ENCODE measurements at places on chromosomes 11 and 22.

DNA sequence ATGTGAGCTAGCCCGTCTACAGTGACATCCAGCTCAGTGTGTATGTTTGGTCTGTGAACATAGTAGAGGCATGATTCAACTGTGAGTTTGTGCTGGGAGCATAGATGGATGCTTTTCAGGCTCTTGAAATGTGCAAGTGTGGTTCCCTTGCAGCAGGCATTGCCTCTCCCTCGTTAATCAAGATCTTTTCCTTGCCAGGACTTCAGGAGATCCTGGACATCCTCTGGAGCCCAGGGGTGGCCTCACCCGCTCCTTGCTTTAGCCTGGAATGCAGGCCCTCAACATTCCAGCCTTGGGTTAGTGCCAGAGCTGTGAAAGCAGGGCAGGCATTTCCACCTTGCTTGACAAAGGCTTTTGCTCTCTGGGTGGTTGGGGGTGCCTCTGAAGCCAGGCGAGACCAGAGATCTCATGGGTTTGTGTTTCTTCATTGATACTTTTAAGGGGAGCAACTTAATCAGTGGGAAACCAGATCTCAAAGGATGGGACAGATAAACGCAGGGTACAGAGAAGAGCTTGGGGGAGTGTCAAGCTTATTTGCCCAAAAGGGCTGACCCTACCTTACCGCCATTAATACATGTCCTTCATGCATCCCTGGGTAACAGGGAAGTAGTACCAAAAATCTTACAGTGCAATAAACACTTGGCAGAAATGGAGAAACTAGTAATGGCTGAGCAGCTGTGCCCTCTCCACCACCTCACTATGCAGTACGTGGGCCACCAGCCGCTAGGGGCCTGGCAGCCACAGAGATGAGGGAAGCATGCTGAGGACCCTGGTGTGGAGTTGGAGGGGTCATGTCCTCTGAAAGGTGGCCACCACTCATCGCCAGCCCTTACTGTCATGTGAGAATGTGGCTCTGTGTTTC lies 72.1 kb downstream of the PTPRJ start:
- DNase-seq: no peak

- no peak for DNase-seq
Measured at GRCh38 chr22:39703928-39704639, 133.5 kb downstream of the CACNA1I start.

- DNase-seq: no peak
Measured at GRCh38 chr11:371716-372590, 2.7 kb downstream of the B4GALNT4 start.

DNA sequence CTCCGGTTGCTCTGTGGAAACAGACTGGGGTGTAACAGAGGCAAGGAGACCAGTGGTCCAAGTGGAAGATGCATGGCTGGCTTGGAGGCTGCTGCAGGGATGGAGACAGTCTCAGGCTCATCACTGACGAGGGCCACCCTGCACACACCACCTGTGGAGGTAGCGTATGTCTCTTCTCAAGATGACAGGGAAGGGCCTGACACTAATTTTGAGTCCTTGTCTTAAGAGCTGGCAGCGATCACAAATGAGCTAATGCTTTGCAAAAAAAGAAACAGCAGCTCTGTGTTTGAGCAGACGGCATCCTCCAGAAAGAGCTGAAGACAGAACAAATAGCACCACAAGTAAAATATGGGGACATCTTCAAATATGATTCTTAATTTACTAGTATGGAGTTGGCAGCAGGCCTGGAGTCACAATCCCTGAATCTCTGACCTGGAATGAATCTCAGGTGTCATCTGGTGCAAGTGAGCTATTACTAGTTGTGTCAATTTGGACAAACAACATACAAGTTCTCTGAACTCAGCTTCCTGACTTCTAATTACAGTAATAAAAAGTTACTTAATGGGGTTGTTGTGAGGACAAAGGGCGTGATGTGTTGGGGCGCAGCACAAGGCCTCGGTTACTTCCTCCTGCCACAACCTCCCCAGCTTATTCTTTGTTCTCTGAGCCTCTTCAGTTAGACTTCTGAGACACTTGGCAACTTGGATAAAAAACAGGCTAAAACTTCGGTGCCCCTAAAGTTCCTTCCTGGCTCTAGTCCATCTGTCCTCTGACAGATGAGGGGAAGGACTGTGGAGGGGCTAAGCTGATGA lies 95.2 kb upstream of the BID start:
- no peak for DNase-seq

- DNase-seq: no peak
Measured at GRCh38 chr22:50613291-50613981, 12.8 kb downstream of the MAPK8IP2 start.

- no peak for DNase-seq
Measured at GRCh38 chr11:3669742-3670183, 1.4 kb downstream of the CHRNA10 start.

GRCh38 chr11:4459500-4459899 lies 10.4 kb downstream of the OR52K2 start:
- no peak for DNase-seq

DNA sequence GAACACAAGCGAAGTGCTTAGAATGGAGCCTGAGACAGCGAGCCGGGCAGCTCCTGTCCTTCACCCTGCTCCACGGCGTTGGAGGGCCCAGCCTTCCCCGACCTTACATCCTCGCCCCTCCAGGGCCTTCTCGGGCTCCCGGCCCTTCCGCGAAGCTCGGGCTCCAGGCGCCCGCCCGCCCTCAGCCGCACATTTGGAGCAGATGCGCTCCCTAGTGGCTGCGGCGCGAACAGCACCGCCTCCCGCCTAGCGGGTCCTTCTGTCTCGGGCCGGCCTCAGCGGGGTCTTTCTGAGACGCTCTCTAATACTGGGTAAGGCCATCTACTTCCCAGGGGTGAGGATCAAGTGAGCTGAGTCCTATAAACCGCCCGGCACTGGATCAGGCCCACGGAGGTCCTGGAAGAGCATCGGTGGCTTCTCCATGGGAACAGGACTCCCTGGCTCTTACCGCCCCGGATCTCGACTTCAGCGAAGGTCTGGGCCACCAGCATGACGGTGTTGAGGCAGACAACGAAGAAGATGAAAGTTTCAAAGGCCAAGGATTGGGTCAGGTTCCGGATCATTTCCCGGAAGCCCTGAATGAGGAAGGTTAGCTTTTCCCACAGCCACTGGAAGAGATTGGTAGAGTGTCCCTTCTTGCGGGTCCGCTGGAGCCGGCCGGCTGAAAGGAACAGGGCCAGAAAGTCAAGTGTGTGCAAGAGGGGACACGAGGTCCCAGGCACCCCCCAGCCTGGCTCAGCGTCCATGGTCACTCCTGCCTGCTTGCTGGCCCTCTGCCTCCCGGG lies 3.7 kb downstream of the CATSPER1 start:
- no peak for DNase-seq

- no peak for DNase-seq
Measured at GRCh38 chr11:12761029-12761428, 86.8 kb downstream of the TEAD1 start.

GRCh38 chr11:70942593-70942992 lies 309.8 kb downstream of the SHANK2 start:
- DNase-seq: no peak

DNA sequence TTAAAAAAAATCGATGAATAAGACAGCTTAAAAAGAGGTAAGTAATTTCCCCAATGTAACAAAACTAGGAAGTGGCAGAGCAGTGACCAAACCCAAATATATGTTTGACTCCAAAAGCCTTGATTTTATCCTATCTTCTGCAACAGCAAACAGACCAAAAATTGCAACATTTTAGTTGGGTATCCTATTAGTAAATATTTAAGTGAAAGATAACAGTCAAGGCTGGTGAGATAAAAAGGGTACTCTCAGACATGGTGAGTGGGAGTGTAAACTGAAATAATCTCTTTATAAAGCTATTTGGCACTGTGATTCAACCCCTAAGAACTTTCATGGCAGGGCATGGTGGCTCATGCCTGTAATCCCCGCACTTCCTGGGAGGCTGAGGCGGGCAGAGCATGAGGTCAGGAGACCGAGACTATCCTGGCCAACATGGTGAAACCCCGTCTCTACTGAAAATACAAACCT lies 1.9 kb upstream of the RDX start:
- no peak for DNase-seq

GRCh38 chr11:19344661-19345518 lies 104.1 kb upstream of the E2F8 start:
- peak; percentile 63 for DNase-seq

DNA sequence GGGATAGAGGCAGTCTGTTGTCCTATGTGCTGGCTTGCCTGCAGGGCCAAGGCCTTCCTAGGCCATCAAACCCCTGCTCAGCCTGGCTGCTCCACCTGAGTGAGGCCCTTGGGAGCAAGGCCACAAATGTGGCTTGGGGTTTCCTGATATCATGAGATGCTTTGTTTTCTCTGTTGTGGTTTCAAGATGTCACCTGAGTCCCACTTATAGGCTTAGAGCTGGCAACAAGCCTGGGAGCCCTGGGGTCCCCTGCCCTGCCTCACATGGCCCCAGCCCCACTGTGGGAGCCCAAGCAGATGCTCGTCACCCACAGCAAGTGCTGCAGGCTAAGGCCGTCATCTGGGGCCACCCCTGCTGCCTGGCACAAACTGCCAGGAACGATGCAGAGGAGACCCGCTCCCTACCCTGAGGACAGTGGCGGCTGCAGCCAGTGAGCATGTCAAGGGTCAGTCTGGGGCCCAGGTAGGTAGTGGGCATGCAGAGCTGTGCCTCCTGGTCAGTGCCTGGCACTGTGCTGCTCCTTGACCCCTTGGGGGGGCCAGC lies 75.4 kb upstream of the KCNQ1OT1 start:
- no peak for DNase-seq

GRCh38 chr11:64028398-64029115 lies 7.2 kb upstream of the FLRT1 start:
- DNase-seq: no peak

GRCh38 chr22:29359469-29359868 lies 28.9 kb downstream of the AP1B1 start:
- peak; percentile 56 for DNase-seq

DNA sequence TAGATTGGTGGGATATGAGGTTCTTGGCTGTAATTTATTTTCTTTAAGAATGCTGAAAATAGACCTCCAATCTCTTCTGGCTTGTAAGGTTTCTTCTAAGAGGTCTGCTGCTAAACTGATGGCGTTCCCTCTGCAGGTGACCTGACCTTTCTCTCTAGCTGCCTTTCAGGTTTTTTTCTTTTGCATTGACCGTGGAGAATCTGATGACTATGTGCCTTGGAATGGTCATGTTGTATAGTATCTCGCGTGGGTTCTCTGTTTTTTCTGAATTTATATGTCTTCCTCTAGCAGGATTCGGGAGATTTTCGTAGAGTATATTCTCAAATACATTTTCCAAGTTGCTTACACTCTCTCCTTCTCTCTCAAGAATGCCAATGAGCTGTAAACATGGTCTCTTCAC lies 122.2 kb downstream of the DDX10 start:
- no peak for DNase-seq

DNA sequence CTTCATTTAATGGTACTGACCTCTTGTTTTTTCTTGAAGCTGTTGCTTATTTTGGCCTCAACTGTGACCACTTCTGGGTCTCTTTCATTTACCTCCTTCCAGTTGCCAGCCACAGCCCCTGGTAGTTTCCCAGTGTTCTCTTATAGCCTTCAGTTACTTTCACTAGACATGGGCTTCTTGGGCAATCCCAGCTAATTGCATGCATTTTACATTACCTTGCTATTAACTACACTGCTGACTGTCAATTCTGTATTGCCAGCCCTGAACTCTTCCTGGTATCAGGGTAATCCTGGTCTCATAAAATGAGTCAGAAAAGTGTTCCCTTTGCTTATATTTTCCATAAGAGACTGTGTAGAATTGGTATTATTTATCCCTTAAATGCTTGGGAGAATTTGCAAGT lies 195.8 kb upstream of the LARGE1 start:
- DNase-seq: no peak

DNA sequence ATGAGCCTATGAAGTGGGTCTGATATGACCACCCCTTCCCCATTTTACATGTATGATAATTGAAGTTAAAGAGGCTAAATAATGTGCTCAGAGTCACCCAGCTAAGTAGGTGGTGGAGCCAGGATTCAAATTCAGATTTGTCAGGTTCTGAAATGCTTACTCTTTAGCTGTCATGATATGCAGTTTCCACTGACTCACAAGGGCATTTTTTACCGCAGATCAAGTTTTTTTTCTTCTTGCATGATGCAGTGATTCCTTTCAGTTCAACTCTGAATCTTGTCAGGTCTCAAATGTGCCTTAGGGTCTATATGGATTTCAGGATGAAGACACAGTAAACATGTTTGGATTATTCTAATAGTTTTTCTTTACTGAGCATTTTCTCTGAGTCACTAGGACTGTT lies 12.6 kb upstream of the TRIM44 start:
- no peak for DNase-seq

- DNase-seq: no peak
Measured at GRCh38 chr11:119409731-119410130, 13.2 kb downstream of the THY1 start.

- DNase-seq: no peak
Measured at GRCh38 chr11:123241874-123242543, 47.0 kb upstream of the CLMP start.
